Stimulated activated CD8-positive, alpha-beta memory T cell treated with anti-CD3 and anti-CD28 coated beads, Interleukin-7, amount 100 ng/mL, for 1 hour (primary cell): ENCODE measurements at places on chromosomes 11 and 22.
A peak's percentile ranks its signal among the peaks of the same experiment; 100 is the strongest.

GRCh38 chr11:122758974-122759373, 79.3 kb upstream of the CRTAM start:
- no peak for DNase-seq

DNA sequence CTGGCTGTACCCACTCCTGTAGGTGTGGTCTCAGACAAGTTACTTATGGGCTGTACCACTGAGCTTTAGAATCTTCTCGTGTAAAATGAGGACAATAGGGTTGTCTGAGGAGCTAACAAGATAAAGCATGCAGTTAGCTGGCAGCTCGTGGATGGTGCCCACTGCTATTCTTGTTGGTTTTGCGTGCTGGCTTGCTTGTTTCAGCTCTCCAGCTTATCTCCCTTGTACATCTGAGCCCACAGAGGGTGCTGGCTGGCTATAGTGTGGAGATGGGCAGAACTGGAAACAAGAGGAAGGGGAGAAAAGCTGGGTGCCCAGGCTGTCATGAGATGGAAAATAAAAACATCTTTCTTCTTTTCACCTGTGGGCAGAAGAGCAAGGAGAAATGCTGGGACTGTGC, 46.5 kb upstream of the GALNT18 start:
- no peak for DNase-seq

- DNase-seq: no peak
These were observed 38.5 kb downstream of the ST3GAL4 start for GRCh38 chr11:126394036-126394435.

DNA sequence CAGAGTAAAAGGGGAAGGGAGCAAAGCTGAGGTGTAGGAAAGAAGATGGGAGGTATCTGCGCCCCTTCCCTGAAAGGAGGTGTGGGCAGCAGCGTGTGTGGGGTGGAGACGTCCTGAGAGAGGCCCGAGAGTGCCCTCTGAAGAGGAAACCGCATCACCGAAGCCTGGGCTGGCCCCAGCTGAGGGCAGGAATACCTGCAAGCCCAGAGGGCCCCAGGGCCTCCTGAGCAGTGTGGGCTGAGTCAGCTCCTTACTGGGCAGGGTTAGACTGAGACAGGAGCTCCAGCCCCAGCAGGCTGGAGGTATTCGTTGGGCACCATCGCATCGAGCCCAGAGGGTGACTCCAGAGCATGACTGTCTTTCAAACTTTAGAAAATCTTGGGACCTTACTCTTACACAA, 534.0 kb upstream of the B3GAT1 start:
- no peak for DNase-seq

- peak; percentile 61 for DNase-seq
These were observed at the start of gene GLB1L2 for GRCh38 chr11:134331354-134332188. Gene GLB1L2, plus strand, starts transcription at chr11:134331988. Its CDS starts 74 bp downstream, at chr11:134332062.

DNA sequence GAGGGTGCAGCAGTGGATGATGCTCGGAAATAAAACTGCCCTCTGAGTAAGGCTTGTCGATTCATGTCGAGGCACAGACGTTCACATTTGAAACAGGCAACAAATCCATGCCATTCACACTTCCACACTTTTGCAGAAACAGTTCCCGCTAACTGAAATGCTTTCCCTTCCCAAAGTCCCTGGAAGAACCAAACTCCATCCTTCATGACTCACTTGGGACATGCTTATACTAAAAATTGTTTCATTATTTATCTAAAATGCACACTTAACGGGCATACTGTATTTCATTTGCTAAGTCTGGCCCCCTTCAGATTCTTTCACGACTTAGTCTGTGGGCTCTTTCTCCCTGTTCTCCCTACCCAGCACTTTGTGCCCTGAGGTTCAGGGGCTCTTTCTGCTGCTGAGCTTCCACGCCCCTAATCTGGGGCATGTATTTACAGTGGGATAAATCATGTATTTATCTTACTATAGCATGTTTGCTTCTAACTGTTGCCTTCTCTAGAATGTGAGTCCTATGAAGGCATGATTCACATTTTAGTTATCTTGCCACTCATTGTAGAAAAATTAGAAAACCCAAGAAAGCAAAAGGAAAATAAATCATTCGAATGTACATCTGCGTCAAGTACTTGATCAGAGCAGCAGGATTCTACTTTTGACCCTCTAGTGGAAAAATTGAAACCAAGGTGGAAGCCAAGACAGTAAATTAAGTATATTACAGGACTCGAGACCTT, 12.5 kb downstream of the SCGB1A1 start:
- DNase-seq: no peak

GRCh38 chr22:37546437-37547250, 13.6 kb upstream of the CDC42EP1 start:
- no peak for DNase-seq

- no peak for DNase-seq
These were observed 906.3 kb downstream of the DLG2 start for GRCh38 chr11:84720706-84721402.

- no peak for DNase-seq
These were observed 35.5 kb upstream of the ST14 start for GRCh38 chr11:130124096-130124495.

DNA sequence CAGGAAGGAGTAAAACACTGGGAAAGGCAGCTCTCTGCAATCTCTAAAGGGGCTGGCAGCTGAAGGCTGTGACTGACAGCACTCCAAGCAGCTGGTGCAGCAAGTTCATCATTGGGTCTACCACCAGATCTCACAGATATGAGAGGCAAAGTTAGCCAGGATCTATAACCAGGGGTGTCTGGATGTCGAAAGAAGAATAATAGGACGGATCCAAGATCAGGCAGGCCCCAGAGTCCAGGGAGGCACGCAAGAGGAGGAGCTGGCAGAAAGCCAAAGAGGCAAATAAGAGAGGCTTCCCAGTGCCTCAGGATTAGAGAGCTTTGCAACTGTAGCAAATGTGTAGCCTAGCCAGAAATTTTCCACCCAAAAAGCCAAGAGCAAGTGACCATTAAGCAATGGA, 77.1 kb downstream of the RBMXL2 start:
- no peak for DNase-seq

GRCh38 chr11:23314162-23314561, 453.9 kb upstream of the CCDC179 start:
- DNase-seq: no peak

- no peak for DNase-seq
These were observed 10.9 kb downstream of the CD5 start for GRCh38 chr11:61113201-61113600.

DNA sequence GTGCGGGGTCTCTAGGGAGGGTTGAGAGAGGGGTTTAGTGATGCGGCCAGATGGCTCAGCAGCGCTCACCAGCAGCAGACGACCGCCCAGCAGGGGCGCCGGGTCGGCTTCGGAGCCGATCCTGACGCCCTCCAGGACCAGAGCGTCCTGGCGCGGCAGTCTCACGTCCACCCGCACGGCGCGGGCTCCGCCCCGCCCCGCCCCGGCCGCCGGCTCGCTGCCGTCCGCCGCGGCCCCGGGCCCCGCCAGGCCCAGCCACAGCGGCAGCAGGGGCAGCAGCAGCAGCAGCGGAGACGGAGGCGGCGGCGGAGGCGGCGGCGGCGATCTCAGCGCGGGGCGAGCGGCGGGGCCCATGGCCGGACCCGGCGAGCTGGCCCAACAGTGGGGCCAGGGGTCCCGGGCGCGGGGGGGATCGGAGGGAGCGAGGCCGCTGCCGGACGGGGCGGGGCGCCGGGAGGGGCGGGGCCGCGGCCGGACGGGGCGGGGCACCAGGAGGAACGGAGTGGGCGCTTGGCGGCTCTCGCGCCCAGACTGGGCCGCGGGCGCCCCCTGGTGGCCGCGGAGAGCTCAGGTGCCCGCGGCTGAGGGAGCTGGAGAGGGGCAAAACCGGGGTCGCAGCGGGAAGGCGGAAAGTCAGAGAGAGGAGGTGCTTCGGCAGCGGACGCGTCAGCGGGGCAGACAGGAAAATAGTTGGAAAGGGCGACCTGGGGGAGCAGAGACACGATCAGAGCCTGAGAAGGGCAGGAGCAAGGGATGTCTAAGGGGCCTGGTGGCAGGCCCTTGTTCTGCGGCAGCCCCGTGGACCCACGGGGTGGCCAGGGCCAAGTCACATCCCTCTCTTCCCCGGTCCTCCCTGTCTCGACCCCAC, at the start of gene RNF215:
RNF215 (minus strand) TSS at position 452 of the 868 bp plus-strand sequence; CDS start at position 354, 98 bp downstream.
- peak; percentile 64 for DNase-seq

DNA sequence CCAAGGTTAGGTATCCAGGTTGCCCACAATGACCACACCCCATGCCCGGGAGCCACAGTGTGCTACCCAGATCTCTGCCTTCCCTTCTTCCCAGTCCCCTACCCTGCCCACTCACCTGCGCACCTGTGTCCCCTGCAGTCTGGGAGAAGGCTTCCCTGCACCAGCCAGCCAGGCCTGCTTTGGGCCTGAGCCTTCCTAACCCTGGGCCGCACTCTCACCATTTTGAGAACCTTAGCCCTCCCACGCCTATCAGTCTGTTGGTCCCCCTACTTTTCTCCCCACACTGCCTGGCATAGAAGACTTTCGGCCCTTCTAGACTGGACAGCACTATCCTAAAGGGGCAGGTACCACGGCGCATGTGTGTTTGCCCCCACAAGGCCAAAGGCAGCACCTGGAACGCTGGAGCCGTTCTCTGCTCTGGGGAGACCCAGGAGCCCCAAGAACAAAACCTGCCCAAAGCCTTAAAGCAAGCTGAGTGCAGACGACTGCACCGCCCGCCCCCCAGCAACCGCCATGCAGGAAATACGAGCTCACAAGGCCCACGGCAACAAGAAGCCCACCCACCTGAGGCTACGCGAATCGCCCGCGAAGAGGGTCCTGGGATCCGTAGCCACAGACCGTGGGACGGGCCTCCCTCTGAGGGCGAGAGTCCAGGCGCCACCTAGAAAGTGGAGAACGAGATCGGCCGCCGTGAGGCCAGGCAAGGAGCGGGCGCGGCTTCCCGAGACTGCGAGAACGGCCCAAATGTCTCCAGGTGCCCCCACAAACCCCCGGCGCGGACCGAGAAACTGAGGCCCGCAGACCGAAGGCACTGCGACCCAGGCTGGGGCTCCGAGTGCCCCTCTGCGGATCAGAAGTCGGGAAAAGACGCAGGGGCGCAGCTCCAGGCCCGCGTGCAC, 546 bp downstream of the GNB1L start:
- DNase-seq: no peak

- peak; percentile 59 for DNase-seq
These were observed 5.0 kb upstream of the PICK1 start for GRCh38 chr22:38051900-38052862.

DNA sequence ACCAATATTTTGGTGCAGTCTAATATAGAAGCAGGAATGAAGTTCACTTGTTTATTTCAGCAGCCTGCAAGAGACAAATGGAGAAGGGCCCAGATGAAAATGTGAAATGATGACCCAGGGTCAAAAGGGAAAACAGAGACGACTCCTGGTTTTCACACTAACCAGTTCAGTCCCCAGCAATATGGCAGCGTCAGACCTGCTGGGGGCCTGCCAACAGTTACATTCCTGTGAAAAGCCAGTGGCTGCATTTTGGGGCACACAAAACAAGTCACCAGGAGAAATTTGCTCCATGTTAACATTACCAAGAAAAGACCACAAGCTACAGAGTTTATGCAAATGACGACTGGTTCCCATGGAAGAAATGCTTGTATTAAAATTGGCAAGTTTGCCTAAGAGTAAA, 80.2 kb downstream of the CCDC34 start:
- no peak for DNase-seq

- DNase-seq: no peak
These were observed 53.7 kb upstream of the DEPDC7 start for GRCh38 chr11:32962016-32962415.

- no peak for DNase-seq
These were observed at the start of gene EMID1 for GRCh38 chr22:29205594-29206371. Gene EMID1, plus strand, starts transcription at chr22:29205896. Its CDS starts 143 bp downstream, at chr22:29206039.

DNA sequence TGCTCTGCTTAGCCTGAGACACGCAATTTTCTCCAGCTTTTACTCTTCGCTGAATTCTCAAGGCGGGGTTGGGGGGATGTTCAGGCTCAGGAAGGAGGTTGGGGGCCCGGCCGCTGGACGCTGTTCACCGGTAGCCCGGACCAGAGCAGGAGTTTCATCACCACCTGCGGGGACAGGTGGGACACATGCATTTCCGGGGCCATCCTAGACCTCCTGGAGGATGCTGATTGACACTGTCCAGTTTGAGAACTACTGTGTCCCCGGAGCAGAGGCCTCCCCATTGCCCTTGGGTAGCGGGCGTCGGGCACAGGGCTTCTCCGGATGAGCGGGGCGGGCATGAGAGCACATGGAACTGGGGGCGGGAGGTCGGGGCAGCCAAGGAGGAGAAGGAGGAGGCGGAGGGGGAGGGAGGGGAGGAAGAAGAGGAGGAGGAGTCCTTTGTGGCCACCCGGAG, 144.0 kb upstream of the GRK3 start:
- no peak for DNase-seq

DNA sequence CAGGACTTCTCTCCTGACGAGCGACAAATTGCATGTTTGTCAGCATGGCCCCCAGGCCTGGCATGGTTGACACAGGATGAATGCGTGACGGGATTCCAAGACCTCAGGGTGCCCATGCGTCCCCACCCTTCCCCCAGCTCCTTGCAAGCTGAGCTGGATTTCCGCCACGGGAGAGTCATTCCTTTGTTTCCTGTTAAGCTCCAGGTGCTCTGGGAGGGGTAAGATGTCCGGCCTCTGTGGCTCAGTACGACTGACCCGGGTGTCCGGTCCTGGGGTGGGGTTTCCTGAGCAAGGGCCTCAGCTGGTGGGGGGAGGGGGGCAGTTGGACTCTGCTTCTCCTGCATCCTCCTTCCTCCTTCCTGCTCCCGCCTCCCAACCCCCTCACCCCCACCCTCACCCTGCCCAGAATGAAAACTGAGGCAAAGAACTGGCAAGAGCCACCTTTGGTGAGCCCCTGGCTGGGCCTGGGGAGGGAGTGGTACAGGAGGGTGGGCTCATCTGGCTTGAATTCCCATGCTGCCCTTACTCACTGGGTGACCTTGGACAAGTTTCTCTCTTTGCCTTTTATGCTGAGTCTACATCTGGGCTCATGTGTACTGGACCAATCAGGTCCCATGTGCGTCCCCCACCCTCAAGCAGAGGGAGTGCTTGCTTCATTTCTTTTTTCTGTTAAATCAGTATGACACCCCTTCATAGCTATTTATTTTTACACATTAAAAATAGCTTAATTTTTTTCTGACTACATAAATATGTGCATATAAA, 2.5 kb downstream of the CDC42EP2 start:
- DNase-seq: no peak

DNA sequence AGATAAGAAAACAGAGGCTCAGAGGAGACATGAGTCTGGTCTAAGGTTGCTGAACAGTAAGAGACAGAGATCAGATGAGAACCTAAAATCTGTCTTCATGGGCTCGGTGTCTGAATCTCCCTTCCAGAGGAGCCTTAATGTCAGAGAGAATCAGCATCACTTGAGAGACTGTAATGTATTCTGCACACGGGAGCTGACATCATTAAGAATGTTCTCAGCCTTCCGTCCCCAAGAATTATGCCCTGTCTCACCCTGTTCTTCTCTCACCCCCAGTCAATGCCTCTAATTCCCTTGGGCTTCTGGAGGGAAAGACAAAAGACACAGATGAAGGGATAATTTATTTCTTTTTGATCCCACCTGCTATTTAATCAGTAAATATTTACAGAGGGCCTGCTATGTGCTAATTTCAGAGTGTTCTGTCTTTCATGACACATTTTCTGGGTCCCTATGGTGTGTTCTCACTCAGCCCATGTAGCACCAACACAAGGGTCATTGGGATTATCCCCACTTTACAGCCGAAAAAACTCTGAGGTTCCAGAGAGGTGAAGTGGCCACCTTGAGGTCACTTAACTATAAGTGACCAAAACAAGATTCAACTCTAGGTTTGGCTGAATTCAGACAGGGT, 61.8 kb downstream of the CD82 start:
- no peak for DNase-seq

- no peak for DNase-seq
These were observed 35.5 kb downstream of the FZD4 start for GRCh38 chr11:86919557-86920210.
